ENCODE measurements at places on chromosomes 3 and 15.
A peak's percentile ranks its signal among the peaks of the same experiment; 100 is the strongest.

DNA sequence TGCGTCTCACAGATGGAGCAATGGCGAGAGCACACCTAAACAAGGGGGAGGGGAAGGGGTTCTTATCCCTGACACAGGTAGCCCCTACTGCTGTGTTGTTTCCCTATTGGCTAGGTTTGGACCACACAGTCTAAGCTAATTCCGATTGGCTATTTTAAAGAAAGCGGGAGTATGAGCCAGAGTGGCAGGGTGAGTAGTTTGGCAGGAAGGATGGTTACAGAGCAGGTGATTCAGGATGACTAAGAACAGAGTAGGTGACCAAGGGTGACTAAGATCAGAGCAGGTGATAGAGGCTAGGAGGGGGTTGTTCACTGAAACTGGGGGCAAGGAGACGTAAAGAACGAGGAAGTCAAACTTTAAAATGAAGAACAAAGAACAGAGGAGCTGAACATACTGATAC lies 511.8 kb downstream of the EDEM1 start:
- no peak for DNase-seq

GRCh38 chr3:47260605-47261004 lies 22.0 kb downstream of the KIF9 start:
- no peak for DNase-seq

- DNase-seq, result no peak
Observed at GRCh38 chr3:115279939-115280338, 132.9 kb upstream of the ZBTB20 start.

DNA sequence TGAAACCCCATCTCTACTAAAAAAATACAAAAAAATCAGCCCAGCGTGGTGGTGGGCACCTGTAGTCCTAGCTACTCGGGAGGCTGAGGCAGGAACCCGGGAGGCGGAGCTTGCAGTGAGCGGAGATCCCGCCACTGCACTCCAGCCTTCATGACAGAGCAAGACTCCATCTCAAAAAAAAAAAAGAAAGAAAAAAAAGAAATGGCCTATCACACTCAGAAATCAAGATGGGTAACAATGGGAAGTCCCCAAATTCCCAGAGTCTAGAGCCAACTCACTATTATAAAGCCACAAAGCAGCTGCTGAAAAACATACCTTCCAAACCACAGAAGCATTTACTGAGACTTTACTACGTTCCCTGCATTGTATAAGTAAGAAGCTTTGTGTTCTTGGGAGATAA lies 7.5 kb downstream of the HDGFL3 start:
- DNase-seq, result no peak

GRCh38 chr15:89409184-89410038 lies 74.8 kb upstream of the POLG start:
- DNase-seq, result no peak

DNA sequence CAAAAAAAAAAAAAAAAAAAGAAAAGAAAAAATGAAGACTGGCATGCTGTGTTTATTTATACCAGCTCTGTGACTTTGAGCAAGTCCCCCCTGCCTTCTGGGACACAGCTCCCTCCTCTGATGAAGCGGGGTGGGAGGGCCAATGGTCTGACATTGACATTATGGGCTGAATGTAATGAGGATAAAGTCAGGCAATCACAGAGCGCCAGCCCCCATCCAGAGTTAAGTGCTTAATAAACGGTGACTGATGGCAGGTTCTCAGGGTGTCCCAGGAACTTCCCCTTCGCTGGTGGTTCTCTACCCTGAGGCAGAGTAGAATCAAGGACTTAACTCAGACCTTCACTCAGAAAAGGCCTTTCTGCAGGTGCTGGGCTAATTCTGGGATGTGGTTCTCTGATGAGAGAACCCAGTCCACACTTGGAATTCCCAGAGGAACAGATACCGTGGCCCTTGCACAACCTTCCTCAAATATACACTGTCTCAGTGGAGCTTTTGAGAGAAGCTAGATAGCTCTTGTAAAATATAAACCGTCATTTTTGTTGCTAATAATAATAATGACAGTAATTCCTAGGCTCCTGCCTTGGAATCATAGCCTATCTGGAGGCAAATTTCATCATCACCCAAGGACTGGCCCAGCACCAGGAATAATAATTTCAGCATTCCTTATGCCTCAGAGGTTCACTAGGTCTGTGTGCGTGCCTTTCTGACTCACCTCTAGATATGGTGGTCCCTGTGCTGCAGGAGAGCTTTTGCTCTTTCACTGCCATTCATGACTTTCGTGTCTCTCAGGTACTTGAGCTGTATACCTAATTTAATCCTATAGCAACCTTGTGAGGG lies 115.8 kb downstream of the RPLP1 start:
- no peak for DNase-seq

- no peak for DNase-seq
Observed at GRCh38 chr15:38638811-38639210, 74.2 kb upstream of the RASGRP1 start.

DNA sequence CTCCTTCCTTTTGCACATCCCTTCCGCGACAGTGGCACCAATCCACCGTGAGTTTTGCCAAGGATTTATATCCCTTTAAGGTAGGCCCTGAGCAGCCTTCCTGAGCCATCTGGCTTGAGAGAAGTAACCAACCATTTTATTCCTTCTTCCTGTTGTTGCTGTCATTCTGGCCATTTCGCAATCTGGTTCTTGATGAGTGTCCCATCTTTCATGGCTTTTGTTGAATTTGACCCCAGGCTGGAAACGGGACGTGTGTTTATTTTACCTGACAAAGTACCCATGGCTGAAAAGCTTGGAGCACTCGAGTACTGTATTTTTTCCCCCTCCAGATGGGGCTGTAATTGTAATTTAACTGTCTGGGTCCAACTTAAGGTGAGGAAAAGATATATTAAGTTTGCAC lies 173.4 kb downstream of the WNT5A start:
- no peak for DNase-seq

GRCh38 chr3:123686251-123686650 lies 101.4 kb upstream of the HACD2 start:
- no peak for DNase-seq

GRCh38 chr3:129627350-129628168 lies 21.1 kb upstream of the PLXND1 start:
- DNase-seq, result peak; percentile 77

- no peak for DNase-seq
Observed at GRCh38 chr15:69842851-69843250, 254.9 kb downstream of the TLE3 start.

- DNase-seq, result no peak
Observed at GRCh38 chr3:165195241-165195639, 944 bp downstream of the SLITRK3 start.

GRCh38 chr3:129794311-129795185 lies 99.0 kb downstream of the TMCC1 start:
- DNase-seq, result no peak

DNA sequence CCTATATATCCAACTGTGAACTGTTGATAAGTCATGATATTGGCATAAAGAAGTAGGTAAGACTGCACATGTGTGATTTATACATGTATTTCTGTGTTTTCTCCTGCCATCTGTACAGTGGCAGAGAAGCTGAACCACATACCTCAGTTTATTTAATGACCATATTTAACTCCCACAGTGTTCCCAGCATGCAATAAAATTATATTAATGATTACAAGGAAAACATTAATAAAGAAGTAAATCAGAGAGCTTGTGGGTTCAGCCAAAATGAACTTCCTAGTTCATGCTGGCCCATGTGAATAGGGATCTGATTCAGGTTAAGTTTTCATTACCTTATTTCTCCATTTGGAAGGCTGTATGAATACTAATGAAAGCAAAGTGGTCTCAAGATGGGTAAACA lies 439.2 kb downstream of the CNTN6 start:
- DNase-seq, result no peak

DNA sequence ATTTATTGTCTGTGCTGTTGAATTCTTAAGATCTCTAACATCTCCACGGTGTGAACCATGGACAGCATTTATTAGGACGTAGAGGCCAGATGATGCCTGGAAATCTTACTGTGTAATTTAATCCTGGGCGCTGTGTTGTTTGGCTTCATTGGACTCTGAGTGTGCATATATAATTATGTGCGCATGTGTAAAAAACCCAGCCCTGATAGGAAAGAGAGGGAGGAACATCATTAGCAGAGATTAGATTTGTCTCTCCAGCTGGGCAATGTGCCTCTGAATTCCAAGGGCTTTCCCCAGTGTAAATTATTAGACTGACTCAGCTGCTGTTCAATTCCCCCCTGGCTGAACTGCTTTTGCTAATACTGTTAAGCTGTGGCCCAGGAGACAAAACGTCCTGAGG lies 39.6 kb downstream of the MAP3K13 start:
- no peak for DNase-seq

DNA sequence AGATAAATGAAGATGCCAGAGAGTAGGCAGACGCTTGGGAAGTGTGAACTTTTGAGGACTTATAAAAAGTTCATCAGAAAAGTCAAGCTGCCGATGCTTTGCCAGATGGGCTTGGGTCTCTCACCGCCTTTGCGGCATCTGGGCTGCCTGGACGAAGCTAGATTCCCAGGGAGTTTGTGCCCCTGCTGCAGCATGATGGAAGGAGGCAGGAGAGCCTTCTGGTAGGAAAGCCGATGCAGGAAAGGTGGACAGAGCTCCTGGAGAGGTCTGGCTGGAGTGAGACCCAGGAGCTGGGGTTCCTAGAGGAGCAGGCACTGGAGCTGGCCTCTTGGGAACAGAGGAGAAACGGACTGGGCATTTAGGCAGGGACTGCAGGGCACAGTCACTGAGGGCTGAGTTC lies 51.9 kb upstream of the ATP2B2 start:
- DNase-seq, result no peak

GRCh38 chr3:102163039-102163817 lies 271.6 kb upstream of the ZPLD1 start:
- no peak for DNase-seq

DNA sequence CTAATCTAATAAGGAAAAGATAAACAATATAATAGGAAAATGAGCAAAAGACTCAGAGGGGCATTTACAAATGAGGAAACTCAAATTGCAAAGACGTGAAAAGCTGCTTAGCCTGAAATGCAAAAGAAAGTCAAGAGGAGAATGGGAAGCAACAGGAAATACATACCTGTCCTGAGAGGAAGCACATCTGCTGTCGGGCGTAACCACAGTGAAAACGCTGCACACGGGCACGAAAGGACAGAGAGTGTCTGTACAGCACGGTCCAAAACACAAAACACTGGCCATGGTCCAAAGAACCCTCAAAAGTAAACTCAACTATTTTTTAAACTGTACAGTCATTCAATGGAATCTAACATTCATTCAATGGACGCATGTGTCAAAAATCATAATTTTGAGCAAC lies 100.6 kb downstream of the CHSY1 start:
- no peak for DNase-seq

DNA sequence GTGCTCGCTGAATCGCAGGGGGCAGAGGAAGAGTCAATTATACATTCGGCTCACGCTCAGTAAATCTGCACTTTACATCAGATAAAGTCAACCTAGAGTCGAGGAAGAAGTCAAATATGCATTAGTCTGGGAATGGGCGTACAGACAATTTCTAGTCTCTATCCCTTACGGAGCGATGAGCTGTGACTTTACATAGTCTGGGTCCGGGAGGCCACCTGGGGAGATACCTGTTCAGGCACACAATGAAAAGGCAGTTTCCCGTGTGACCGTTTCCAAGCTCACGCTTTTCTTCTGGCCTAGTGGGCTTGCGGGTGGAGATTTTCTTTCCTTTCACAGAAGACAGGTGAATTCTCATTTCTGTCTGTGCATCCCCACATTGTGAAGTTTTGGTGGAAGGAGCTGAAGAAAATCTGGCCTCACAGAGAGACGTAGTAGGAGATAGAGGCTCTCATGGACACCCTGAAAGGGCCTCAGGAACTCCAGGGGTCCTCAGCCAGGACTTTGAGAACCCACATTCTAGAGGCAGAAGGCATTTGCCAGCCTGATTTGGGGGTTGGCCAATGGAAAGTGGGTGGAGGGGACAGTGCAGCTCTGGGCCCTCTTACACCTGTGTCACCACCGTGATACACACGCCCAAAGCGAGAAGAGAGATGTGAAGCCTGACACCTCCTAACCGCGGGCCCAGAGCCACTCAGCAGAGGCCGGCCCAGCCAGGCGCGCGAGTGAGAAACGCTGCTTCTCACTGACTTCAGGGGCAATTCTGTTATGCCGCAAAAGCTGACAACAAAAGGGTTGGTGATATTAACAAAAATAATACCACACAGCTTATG lies 10.7 kb upstream of the OCA2 start:
- DNase-seq, result no peak

- DNase-seq, result no peak
Observed at GRCh38 chr3:68974711-68975110, 38.8 kb downstream of the EOGT start.

GRCh38 chr3:18412684-18413083 lies 12.5 kb downstream of the SATB1 start:
- no peak for DNase-seq

GRCh38 chr3:52190294-52191074 lies 7.5 kb upstream of the ALAS1 start:
- DNase-seq, result no peak

DNA sequence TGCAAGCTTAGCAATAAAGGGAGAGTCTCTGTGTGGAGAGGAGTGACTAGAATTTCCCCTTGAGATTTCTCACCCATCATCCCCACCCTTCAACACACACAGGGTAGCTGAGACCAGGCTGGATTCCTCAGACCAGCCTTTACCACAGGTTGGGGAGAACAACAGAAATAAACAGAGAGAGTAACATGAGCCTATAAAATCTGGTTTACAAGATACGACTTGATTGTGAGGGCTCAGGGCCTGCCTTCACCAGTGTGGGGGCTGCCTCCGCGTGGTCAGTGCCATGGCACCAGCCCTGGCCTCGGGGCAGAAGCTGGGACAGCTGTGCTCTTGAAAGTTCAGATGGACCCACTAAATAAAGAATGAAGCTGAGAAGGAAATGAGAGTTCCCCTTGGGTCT lies 14.6 kb upstream of the MAGEF1 start:
- DNase-seq, result no peak

DNA sequence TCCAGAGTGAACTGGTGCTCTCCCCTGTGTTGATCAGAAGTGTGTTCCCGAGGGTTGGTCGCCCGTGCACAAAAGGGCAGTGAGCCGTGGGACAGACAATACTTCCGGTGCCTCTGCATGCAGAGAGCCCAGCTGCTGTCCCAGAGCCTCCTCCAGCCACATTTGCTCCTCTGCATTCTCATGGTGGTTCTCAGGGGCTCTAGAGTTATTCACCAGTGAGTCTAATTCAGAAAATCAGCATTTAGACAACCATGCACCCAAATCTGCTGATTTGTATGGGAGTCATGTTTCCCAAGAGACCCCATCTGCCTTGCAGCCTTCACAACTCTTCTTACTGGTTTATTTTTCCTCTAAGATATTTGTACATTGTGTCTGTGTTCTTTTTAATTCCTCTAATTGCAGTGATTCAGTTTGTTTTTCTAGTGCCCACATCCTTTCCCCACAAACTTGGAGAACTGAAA lies 107.0 kb upstream of the SPRED1 start:
- no peak for DNase-seq

- no peak for DNase-seq
Observed at GRCh38 chr15:95922431-95922830, 408.1 kb upstream of the NR2F2 start.

DNA sequence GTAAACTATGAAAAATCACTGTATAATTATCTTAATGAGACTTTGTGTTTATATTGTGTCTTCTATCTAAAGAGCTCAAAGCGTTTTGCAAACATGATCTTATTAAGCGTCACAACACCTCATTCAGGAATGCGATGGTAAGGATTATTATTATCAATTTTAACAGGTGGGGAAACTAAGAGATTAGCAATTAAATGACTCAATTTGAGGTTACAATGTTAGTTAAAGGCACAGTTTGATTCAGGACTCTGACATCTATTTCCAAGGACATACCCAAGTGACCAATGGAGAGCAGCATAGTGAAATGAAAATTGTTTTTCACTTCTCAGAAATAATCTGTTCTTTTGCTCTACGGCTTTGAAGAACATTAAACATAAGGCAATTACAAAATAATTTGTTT lies 74.6 kb downstream of the FMN1 start:
- DNase-seq, result no peak
